Thymus (tissue), 14 donors: ENCODE measurements at places on chromosomes 12 and 14. TPM values are rescaled to one million over a fixed set of nuclear protein-coding genes. Genes with fewer than 3 reads are reported as not detected.

GRCh38 chr14:35534208-35534872 lies 376 bp downstream of the INSM2 start:
- DNase-seq: no peak

GRCh38 chr12:77980782-77981181 lies 150.1 kb downstream of the NAV3 start:
- no peak for DNase-seq

- DNase-seq: no peak
Observed at GRCh38 chr14:92994942-92995341, 72.0 kb downstream of the CHGA start.

DNA sequence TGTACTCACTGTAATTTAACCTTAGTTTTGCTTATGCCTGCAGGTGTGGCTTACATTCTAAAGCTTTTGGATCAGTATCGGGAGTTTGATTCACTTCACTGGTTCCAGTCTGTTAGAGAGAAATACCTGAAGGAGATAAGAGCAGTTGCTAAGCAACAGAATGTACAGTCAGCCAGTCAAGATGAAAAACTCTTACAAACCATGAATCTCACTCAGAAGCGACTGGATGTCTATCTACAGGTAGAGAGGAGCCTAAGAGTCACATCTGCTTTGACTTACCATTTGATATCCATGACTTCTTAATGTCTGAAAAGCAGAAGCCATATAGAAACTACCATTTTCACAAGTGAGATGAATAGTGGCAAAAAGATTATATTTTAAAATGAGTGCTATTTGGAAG lies 56.5 kb downstream of the WASHC4 start:
- no peak for DNase-seq

DNA sequence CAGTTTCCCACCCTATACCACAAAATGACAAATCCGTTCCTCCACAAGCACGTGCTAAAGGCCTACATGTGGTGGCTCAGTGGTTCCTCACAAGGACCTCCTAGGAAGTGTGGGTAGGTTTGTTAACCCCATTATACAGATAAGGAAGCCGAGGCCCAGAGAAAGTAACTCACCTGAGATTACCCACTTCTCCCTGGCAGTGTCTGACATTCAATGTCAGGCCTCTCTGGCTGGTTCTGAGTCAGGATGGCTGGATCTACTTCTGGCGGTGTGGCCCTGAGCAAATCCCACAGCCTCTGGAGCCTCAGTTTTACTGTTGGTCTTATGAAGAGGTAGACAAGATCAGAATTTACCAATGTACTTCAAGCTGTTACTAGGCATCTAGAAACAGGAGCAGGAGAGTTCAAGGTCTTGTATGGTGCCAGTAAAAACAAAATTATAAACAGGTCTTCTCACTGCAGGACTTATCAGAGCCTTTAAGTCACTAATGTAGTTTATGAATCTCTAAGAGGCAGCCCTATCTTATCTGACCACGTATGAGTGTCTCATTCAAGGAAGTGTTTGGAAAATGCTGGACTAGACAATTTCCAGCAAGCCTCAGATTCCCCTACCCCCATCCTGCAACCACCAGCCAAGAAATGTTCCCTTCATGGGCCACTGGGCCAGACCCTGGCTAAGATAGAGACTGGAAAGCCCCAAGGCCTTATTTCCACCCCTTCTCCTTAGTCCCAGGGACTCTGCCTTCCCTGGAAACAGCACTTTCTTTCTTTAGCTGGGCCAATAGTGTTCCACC lies 4.2 kb downstream of the HSPB8 start:
- DNase-seq: no peak

DNA sequence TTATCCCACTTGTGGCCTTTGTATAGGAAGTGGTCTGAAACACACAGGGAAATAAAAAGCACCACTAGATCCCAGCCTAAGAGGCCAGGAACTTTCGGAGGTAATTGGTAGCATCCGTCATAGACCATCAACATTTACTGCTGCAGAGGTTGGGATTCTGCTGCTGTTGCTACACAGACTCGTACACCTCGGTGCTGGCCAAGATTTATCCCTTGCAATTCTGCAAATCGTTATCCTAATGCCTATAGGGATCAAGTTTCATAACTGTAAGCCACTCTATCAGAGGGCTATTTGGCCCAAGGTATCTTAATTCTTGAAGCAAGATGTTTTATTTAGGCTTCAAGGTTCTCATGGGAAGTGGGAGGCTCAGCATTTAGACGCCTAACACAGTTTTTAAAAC lies 913.6 kb downstream of the GALC start:
- DNase-seq: no peak

PIANP gene
- 0.23 TPM for polyA plus RNA-seq

GYS2 gene
- 0.14 TPM for polyA plus RNA-seq

WIF1 gene
- 0.23 TPM for polyA plus RNA-seq

DNA sequence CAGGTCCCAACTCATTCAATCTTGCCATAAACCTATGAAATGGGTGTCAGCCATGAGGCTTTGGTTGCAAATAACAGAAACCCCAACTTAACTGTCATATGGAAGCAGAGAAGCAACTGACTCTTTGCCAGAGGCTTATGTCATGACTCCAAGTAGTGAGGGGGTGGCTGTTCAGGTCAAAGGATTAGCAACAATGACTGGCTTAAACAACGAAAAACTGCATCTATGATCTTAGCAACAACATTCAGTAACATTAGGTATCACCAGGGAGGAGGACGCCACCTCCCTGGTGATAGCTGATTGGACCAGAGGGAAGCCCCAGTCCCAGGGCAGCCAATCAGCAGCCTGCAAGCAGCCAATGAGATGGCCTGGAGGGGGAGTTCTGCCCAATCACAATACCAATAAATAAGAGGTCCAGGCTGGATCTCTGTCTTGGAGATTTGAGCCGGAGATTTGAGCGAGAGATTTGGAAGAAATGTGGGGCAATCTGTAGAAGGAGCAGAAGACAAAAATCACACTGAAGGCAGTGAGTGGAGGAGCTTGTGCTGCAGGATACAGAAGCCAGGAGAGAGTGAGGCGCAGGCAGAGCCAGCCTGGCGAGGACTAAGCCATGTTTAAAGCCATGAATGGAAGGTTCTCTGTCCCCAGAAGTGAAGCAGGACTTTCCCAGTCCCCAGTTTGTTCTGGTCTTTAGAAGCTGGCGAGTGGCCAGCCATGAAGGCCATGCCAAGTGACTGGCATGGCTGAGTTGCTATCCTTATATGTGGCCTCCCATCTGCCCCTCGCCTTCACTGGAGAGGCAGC lies 93.3 kb downstream of the CALM1 start:
- no peak for DNase-seq

DNA sequence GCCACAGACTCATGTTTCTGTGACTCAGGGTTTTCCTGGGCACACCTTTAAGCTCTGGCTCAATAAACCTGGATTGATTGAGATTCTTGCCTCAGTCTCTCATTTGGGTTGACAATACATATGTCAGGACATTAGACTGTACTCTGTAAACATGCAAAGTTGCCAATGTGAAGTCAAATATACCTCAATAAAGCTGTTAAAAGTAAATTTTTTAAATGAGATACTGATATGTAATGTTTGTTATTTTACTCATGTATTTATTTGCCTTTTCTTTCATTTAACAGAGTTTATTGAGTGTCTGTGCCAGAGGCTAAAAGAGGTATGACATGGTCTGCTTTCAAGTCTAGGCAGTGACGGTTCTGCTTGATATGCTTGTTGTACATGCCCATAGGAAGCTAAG lies 3.7 kb upstream of the ETFBKMT start:
- no peak for DNase-seq

DNA sequence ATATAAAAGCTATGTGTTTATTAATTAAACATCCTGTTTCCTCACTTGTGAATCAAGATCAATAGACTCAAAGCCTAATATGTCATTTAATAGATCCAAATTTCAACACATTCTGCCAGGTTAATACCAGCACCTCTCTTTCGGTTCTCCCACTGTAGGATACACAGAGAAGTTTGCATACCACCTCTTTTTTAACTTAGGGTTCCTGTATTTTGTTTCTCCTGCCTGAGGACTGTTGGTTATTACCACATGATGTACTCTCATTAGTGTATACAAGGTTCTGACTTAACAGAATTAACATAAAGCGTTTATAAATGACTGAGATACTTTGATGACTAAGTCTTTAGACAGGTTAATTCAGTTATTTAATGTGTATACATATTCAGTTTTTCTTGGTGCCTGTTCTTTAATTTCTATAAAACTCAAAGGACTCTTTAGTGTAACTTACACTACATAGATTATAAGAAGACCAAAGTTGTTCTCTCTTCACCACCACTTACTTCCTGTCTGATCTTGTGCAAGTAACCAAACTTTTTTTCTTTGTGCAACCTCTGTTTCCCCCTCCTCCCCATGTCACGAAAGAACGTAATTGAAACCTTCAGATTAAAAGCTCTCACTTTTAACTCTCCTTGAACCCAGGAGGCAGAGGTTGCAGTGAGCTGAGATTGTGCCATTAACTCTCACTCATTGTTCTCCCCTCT lies 89.8 kb upstream of the DNM1L start:
- DNase-seq: peak; percentile 67

DNA sequence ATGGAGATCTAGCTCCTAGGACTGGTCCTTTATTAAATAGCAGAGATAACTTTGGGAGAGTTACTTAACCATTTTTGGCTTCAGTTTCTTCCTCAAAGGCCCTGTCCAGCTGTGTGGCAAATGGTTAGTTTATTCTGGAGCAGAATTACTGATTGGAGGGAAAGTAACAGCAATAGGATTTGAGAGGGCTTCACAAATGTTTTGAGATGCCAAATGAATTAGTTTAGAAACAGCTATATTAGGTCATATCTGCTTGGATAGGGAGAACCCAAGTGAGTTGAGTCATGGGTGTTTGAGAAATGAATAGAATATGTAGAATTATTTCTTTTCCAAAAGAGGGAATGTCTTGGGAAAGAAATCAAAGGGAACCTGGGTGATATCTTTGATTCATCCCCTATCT lies 17.5 kb downstream of the RASSF3 start:
- no peak for DNase-seq

DNA sequence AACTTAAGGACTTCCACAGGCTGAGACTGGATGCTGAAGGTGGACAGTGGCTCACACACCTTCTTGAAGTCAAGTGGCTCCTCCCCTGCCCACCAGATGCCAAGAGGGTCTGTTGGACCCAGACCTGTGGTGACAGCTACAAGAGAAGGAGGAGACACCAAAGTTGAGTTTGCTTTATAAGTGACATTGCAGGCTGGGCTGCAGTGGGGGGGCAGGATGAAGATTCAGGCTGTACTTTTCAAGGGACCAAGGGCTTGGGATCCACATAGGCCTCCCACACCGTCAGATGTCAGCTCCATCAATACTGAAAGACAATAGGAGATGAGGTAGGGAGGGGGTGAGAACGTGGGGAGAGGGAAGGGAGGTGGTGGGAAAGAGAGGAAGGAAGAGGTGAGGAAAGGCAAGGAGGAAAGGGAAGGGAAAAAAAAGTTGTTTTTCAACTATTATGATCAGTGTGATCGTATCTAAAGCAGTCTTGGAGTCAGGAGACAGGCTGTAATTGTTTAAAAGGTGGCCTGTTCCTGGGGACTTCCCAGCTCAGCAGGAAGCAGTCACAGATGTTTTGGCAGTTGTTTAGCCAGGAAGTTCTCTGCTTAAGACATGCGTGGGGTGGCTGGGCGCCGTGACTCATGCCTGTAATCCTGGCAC lies 84.1 kb upstream of the RESF1 start:
- no peak for DNase-seq

DNA sequence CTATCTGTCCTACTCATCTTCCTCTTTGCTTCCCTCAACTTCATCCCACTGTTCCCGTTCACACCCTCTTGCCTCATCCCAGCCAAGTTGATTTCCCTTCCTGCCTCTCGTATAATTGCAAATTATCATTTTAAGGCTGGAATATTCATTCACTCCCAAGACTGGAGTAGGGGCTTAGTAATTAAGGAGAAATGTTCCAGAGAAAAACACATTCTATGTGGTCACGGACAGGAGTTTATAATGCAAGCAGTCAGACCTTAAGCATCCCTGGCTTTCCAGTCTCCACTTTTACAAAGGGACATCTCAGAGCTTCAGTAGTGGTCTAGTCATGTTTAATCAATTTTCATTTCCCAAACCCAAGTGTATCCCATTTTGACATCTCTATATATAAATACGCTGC lies 54.9 kb downstream of the TMEM132D start:
- DNase-seq: no peak
